ENCODE measurements at places on chromosomes 2 and 18.

DNA sequence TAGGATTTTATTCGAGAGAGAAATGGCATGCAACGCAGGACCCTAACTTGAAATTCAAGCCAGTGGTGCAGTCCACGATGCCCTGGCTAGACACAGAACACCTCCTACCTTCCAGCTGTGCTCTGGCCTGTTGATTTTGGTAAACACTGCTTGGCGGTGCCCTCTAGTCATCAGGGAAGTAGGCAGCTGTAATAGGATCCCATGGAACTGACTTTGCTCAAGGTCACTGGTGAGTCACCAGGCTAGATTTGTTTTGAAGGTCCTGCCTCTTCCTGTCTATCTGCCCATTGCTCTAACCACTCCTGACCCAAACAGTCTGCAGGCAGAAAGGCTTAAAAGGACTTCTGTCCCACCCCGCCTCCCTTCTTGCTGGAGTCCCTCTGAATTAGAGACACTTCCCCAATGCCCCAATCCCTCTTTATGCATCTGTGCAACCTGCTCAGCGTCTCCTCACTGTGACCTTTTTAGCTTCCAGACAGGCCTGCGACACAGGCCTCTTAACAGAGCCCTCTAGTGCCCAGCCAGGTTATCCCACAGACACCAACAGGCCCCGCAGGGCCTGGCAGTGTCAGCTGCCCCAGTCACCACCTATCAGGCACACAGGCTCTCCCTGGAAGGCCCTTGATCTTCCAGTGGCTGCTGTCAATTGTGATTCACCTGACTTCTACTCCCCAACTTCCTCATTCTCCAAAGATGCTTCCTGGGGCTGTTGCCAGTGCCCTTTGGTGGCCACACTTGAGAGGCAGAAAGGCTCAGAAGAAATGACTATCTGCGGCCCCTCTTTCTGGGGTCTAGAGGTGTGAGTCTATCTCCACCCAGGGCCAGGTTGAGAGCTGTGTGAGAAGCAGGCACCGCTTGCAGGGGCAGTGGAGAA, 5.2 kb downstream of the TMEM127 start:
- no peak for DNase-seq

DNA sequence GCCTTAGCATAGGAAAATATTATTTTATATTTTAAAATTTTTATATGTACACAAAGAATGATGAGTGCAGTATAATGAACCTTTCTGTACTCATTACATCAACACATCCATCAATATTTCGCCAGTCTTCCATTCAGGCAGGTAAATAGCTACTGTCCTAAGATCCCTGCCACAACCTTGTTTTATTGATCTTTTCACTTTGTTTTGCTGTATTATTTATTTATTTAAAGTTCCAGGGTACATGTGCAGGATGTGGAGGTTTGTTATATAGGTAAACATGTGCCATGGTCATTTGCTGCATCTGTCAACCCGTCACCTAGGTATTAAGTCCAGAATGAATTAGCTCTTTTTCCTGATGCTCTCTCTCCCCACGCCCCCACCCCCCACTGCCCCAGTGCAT, 64.6 kb downstream of the INHBB start:
- no peak for DNase-seq

- DNase-seq, result no peak
Observed at GRCh38 chr2:239143858-239144712, 256.7 kb downstream of the HDAC4 start.

- DNase-seq, result no peak
Observed at GRCh38 chr2:218400167-218400929, 680 bp downstream of the CTDSP1 start.

- no peak for DNase-seq
Observed at GRCh38 chr2:172260336-172260735, 157.6 kb upstream of the DLX2 start.

- no peak for DNase-seq
Observed at GRCh38 chr2:69570474-69570873, 73.1 kb downstream of the AAK1 start.

DNA sequence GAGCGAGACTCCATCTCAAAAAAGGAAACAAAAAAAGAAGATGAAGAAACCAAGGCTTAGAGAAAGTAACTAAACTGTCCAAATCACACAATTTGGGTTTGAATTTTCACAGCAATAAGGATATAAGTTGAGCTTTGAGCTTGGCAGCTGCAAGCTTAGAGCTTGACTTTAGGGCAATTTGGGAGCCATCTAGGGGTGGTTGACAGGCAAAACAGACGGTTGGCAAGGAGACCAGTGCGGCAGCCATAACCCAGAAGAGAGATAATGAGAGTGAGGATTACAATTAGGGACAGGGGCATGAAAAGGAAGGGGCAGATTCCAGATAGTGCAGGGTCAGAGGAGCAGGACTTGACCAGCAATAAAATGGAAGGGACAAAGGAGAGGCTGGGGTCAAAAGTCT, 382.2 kb upstream of the HNRNPA3 start:
- DNase-seq, result peak; percentile 19

DNA sequence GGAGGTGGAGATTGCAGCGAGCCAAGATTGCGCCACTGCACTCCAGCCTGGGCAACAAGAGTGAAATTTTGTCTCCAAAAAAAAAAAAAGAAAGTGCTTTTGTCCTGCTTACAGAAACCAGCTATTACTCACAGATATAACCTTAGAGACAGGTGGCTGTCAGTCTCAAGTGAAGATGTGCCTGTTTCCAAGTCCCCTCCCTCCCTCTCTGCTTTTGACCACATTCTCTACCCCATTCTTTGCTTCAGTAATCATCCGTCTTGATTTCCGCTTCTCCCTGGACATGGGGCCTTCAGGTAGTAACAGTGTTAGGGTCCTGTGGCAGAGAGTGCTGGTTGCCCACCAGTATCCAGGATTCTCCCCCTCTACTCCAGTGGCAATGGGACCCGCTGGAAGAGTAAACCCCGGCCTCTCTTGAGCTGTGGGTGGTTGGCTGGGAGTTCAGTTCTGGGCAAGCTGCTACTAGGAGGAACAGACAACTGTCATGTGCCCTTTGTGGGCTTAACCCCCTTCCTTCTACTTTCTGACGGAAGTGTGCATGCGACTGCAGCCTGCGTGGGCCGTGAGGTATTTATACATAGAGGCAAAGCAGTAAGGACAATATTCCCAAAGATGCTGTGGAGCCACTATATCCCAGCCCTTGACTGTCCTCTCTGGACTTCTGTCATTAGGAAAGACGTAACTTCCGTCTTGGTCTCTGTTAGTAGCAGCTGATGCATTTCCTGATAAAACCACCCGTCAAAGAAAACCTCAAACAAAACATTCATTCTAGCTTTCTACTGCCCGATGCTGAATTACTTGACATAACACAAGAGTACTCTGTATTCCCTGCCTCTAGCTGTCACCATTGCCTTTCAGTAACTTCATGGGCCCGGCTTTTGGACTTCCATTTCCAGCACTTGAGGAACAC, 17.8 kb downstream of the PDCL3 start:
- no peak for DNase-seq

GRCh38 chr2:37623971-37624900, 47.2 kb downstream of the CDC42EP3 start:
- DNase-seq, result no peak

GRCh38 chr18:46917108-46917802, at the start of the genes KATNAL2 and PIAS2:
Gene KATNAL2 (plus strand): TSS chr18:46917602. CDS start chr18:46946873, 29,271 bp downstream.
Gene PIAS2 (minus strand): TSS chr18:46917507. CDS start chr18:46917345, 162 bp downstream.
- DNase-seq, result peak; percentile 92

- DNase-seq, result peak; percentile 44
Observed at GRCh38 chr2:62423883-62424458, 82.0 kb downstream of the TMEM17 start.

- DNase-seq, result no peak
Observed at GRCh38 chr2:174617120-174617519, 19.5 kb upstream of the WIPF1 start.

- peak; percentile 77 for DNase-seq
Observed at GRCh38 chr18:54269893-54270844, 852 bp downstream of the POLI start.

GRCh38 chr2:121283670-121284462, 1.1 kb downstream of the TFCP2L1 start:
- no peak for DNase-seq

GRCh38 chr2:25279091-25279651, 62.6 kb downstream of the DNMT3A start:
- DNase-seq, result peak; percentile 31
